MG63 (cell line): ENCODE measurements at places on chromosomes 3 and 15. TPM values are rescaled to one million over a fixed set of nuclear protein-coding genes. Genes with fewer than 3 reads are reported as not detected.

Gene CISH
- total RNA-seq = 0.20 TPM in 1 of 2 replicates, not detected in the other

- DNase-seq = no peak
Observed at GRCh38 chr15:47363653-47364052, 353.7 kb upstream of the SEMA6D start.

DNA sequence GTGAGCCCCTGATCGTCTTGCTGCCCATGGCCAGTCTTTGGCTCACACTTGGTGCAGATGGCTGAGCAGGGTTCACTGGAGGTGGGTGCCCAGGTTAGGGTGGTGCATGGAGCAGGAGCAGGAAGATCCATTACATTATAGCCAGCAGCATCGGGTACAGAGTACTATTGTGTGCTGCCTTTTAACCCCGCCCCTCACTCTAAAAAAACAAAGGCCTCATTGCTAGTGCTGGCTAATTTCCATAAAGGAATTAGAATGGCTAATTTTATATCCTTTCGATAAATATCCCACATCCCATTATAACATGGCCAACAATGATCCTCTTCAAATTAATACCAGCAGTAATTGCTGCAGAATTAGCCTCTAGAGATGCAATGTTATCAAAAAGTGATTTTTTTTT lies 45.8 kb upstream of the PPP4R2 start:
- DNase-seq = no peak

Gene ACAD9
- total RNA-seq = 29.3 and 35.4 TPM in 2 replicates

Gene ADCY5
- not detected in 2 replicates for total RNA-seq

DNA sequence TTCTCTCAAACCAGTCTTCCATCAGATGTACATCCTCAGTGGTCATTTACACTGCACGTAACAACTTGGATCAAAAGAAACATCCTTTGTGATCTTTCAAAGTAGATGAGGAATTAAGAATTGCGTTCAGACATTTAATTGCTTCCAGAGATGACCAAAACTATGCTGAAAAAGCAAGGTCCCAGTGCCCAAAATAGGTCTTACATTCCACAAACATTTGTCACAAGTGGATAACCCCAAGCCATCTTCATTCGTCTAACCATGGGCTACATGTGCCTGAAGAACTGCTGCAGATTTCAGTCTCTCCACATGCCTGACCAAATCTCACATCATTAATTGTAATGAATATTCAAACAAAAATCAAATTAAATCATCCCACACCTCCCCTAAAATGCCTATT lies 273.6 kb downstream of the SHOX2 start:
- DNase-seq = no peak

Gene RAD51
- 14.5 and 16.9 TPM in 2 replicates for total RNA-seq

Gene CELF6
- total RNA-seq = 1.1 TPM in 1 of 2 replicates, not detected in the other

GRCh38 chr3:46228260-46229242 lies 13.7 kb upstream of the CCR3 start:
- peak; percentile 25 for DNase-seq

DNA sequence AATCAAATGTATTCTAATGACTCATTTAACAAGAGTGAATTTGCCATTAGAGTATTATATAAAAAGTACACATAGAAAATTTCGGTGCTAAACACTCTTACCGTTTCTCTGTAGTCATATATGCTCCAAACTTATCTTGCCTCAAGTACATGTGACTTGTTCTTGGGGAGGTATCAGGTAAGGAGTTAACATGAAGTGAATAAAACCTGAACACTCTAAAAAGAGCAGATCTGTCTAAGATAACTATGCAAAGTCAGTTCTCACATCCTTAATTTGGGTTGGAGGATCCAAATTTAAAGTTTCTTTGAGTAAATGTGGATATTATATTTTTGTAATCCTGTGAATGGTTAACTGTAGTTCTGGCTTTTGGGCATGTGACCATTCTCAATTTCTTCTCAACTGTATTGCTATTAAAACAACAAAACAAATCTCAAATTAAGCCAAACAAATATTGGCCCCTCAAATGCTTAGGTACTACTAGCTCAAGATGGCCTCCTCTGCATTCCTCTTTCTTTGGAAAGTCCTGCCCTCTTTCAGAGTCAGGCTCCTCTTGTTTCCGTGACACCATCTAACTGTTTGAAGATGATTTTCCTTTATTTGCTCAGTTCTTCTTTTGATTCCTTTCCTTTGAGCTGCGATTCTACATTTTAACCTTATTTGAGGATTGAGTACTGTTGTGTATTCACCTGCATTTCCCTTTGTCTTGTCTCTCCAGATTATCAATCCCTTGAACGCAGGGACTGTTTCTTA lies 4.2 kb downstream of the EDEM1 start:
- no peak for DNase-seq

Gene HCN4
- not detected in 2 replicates for total RNA-seq

Gene CPEB1
- total RNA-seq = 14.1 and 32.7 TPM in 2 replicates

Gene SLC22A13
- total RNA-seq = not detected in 2 replicates

Gene MCTP2
- 2.6 and 10.1 TPM in 2 replicates for total RNA-seq

- DNase-seq = peak; percentile 23
Observed at GRCh38 chr15:33242669-33243191, 48.2 kb upstream of the FMN1 start.

Gene SLC28A1
- total RNA-seq = not detected in 2 replicates

GRCh38 chr3:4597208-4597985 lies 104.2 kb downstream of the ITPR1 start:
- no peak for DNase-seq

Gene POPDC2
- 0.07 TPM in 1 of 2 replicates, not detected in the other for total RNA-seq

Gene TRH
- total RNA-seq = not detected in 2 replicates

- DNase-seq = no peak
Observed at GRCh38 chr3:197878427-197878826, 71.6 kb upstream of the RPL35A start.

DNA sequence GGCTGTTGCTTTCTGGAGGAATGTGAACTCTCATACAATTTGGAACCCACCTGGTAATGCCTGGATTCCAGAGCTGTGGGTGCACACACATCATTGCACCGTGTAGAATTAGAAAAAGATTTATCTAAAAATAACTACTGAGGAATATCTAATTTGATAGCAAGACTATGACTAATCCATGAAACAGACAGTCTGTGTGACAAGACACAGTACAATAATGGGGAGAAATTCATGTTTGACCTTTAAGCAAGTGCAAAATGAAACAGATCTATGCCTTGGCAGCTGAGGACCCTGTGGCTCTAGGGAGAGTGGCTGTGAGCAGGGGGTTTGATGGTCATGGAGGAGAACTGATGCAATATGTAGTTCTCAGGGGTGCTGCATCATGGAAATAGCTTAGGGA lies 7.9 kb upstream of the DOCK3 start:
- no peak for DNase-seq

Gene THSD4
- total RNA-seq = 10.2 and 14.4 TPM in 2 replicates

DNA sequence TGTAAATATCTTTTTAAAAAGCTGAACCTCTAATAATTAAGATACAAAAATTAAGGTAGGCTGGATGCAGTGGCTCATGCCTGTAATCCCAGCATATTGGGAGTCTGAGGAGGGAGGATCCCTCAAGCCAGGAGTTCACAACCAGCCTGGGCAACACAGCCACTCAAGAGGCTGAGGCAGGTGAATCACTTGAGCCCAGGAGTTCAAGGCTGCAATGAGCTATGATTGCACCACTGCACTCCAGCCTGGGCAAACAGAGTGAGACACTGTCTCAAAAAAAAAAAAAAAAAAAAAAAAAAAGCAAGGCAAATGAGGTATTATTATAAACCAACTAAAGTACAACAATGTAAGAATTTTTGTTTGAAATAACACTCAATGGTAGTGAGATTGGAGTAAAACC lies 47.6 kb downstream of the EFHB start:
- no peak for DNase-seq

DNA sequence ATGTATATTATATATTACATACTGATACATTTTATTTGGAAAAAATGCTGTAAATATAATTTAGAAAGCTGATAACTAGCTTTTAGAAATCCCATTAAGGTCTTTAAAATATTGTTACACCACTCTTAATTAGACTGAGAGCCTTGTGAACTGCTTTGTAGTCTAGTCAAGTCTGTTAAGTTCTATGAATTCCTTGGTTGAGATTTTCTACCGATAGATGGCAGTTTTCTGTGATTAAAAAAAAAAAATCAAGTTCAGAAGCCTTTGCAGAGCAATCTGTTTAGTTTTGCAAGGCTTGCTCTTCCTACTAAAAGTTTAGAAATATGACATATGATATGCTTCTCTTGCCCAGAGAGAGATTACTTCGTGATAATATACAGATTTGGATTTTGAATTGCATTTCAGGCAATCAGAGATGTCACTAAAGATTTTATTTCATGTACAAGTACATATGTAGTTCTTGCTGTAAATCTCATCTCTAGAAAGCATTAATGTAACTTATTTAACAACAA lies 60.4 kb upstream of the SLITRK3 start:
- no peak for DNase-seq

Gene GP5
- total RNA-seq = not detected in 2 replicates

DNA sequence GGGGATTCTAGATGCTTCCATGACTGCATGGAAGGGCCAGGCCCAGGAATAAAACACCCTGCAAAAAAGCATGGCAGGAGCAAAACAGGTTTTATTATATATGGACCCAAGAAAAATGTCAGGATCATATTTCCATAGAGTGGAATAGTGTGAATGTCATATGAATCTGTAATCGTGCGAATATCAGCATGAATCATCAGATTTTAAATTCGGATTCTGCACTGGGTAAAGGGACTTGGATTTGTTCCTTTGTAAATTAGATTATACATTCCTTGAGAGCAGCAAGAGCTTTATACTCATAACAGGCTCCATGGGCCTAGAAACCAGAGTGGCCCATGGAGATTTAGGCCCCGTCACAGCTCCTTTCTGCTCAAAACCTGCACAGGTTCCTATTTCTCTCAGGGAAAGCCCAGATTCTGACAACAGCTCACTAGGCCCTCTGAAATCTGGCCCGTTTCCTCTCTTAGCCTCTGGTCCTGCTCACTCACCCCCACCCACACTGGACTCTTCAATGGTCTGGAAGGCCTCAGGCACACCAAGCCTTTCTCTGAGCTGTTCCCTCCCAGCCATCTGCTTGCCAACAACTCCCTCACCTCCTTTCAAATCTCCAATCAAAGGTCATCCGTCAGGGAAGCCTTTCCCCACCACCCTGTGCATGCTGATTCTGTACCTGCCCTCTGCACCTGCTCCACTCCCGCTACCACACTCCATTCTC lies 76.0 kb downstream of the FEM1B start:
- peak; percentile 59 for DNase-seq

Gene SCN11A
- not detected in 2 replicates for total RNA-seq
